Hindlimb muscle (tissue), 1 donor: ENCODE measurements at places on chromosomes 5 and 9.

DNA sequence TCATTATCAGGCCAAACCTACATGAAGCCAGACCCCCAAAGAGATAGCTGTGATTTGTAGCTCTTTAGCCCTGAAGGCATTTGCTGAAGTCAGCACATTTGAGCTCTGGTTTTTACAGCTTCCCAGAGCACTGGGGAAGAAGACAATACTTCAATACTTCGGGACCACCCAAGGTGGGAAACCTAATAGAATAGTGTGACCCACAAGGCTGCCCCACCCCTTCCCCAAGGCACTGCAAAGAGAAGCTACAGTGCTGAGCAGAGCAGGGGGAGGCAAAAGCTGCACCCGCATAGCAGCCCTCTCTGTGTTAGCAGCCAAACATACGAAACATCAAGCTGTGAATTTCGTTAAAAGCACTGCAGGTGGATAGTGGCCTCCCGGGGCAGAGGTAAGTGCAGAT, 87.3 kb downstream of the HSD17B3 start:
- DNase-seq: no peak

DNA sequence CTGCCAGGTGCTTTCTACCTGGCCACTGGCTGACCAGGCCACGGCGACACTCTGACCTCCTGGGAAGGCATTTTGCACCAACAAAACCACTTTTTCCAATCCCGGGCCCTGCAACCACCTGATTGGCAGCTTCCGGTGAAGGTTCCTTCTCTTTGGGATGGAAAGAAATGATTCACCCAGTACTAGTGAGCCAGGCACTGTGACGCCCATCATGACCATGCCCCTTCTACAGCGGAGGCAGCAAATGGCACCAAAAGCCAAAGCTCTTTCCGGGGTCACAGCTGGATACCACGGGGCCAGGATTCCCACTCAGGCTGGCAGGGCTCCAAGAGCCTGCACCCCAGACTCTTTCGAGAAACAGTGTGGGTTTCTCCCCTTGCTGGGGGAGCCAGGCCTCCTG, 4.7 kb downstream of the NOTCH1 start:
- DNase-seq: no peak

DNA sequence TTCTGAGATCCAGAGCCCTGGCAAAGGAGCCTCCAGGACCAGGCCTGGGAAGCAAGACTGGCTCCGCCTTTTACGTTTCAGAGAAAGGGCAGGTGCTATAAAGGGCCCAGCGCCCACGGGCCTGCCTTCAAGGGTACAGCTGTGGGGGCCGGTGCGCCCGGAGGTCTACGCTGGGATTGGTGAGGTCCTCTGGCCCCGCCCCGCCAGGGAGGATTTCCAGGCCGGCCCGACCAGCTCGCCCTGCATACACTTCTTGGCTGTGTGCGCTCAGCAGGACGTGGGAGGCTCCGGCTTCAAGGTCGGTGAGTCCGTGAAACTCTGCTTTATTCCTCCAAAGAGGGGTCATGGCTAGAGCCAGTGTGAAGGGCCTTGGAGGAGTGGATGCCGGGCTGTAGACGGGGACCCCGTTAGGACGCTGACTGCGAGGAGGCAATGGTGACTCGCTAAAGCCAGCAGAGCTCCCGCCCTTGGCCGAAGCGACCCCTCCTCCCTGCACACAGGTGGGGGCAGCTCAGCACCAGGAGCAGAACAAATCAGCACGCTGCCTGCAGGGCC, at the start of gene CKMT2:
CKMT2 (plus strand) TSS at position 243 of the 555 bp plus-strand sequence. CDS start 17,811 bp downstream, outside the sequence.
- peak; percentile 69 for DNase-seq

GRCh38 chr5:168362097-168362885, 70.8 kb downstream of the WWC1 start:
- DNase-seq: no peak

DNA sequence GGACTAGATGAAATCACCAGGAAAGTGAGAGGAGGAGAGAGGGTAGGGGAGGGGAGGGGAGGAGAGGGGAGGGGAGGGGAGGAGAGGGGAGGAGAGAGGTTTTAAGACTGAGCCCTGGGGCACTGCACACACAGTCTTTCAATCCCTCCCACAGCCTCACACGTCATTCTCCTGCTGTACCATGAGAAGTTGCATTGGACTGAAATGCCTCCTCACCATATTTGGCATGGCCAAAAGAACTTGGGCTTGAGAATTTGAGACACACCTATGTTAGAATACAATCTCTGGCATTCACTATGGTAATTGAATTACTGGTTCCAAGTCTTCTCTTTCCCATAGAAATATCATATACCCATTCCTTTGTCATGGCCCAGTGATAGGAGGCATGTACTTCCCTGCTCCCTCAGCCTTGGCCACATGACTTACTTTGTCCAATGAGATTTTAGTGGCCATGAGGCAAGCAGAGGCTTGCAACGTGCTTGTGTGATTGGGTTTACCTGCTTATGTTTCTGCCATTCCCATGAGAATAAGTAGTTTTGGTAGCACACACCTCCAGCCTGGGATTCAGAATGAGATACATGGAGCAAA, 133.3 kb upstream of the SMARCA2 start:
- no peak for DNase-seq

- no peak for DNase-seq
Measured at GRCh38 chr5:128637031-128637430, 99.0 kb upstream of the FBN2 start.

DNA sequence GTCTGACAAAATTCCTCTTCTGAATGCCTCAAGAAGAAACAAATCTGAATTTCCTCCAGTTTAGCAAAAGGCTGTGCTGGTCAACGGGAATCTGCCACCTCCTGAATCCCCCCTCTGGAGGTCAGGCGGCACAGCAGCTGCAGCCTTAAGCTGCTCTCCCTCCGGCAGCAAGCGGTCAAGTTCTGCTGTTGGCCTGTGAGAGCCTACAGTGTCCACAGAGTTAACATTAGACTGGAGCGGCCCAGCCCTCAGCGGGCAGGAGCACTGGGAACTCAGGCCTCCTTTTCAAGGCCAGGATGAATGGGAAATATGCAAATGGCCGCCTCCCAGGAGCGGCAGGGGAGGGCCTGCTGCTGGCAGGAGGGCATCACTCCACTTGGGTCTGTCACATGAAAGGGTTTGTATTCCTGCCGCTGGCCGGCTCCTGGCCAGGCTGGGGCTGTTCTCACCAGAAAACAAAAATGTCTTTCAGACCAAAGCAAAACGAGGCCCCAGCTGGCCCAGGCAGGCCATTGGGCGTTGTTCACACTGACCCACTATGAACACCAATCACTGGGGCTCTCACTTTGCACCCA, 8.2 kb downstream of the ACSL6 start:
- DNase-seq: no peak
